Kidney (tissue), 22 donors: ENCODE measurements at places on chromosomes 13 and 19.

- no peak for DNase-seq
These were observed 230.6 kb downstream of the MTUS2 start for GRCh38 chr13:29050719-29051118.

DNA sequence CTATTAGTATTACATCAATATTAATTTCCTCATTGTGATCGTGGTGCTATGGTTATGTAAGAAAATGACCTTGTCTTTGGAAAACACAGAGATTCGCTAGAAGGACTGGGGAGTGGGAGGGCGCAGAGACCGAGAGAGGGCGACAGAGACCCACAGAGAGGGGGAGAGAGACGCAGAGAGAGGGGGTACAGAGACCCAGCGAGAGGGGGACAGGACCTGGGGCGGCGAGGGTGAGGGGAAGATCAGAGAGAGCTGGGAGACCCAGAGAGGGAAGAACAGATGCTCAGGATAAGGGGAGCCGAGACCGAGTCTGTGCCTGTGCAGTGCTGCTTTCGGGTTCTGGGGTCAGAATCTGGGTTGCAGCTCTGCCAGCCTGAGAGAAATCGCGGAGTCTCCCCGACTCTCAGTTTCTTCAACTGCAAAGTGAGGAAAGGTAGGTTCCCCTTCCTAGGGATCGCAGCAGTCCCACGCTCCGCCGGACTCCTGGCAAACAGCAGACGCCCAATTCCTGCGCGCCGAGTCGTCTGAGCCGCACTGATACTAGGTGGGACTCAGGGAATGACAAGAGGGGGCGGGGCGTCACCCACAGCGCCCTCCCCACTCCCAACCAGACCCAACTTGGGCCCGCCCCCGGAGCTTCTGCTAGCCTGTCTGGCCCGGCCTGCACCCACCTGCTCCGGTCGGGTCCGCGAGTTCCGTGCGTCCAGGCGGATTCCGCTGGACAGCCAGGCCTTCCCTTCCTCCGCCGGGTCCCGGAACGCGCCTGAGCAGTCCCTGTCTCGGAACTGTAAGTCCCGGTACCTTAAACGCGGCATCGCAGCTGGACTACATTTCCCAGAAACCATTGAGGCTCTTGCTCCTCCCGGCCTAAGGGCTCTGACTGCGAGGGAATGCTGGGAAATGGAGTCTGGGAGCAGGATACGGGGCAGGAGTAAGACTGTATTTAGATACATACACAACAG, 15.3 kb downstream of the IZUMO2 start:
- DNase-seq = peak; percentile 94

DNA sequence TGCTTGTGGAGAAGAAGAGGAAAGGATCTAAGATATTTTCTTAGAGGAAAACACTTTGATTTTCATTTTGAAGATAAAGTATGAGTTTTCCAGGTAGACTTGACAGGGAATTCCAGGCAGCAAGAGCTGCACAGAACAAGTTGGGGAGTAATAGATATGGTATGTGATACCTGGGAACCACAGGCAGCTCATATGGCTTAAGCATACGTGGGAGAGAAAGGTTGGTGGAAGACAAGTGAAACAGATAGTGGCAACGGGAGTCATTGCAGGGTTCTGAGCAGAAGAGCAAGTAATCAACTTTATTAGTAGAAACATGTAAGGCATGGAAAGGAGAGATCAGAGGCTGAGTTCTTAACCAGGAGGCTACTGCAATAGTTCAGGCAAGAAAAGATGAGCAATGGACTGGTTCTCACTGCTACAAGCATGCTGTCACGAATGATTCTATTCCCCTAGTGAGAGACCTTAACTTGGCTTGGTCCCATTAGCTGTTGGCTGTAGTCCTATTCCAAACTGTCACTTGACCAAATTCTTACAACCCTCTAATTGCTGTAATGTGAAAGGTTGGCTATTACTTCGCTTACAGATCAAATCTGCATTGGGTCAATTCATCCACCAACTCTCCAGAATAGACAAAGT, 217.9 kb downstream of the VWA8 start:
- DNase-seq = peak; percentile 35

GRCh38 chr13:101190976-101191375, 225.3 kb downstream of the NALCN start:
- DNase-seq = no peak

DNA sequence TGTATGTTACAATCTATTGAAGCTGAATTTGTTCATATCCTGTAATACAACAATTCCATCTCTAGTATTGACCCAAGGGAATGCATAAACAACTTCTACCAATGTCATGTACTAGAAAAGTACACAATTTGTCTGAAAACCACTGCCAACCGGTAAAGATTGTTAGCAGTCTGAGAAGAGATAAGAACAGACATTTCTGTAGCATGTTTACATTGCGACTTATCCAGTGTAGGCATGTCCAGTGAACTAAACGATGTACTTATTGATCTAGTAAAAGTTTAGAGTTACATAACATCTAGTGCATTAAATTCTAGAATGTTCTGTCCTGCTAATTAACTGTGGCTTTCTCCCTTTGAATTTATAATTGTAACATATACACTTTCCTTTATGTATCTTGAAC, 425.9 kb downstream of the SLITRK6 start:
- DNase-seq = no peak

DNA sequence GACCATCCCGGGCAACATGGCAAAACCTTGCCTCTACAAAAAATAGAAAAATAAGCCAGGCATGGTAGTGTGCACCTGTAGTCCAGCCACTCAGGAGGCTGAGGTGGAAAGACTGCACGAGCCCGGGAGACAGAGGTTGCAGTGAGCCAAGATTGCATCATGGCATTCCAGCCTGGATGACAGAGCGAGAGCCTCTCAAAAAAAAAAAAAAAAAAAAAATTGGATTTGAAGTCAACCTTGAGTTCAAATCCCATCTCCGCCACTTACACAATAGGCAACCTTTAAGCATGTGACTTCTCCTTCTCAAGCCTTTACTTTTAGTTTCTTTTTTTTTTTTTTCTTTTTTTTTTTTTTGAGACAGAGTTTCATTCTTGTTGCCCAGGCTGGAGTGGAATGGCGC, 12.0 kb downstream of the KASH5 start:
- no peak for DNase-seq

- DNase-seq = no peak
These were observed 570.3 kb downstream of the PCDH9 start for GRCh38 chr13:66659701-66660467.

- DNase-seq = no peak
These were observed 4.8 kb downstream of the COLGALT1 start for GRCh38 chr19:17560205-17560595.

- DNase-seq = no peak
These were observed 41.5 kb downstream of the MLLT1 start for GRCh38 chr19:6238256-6238642.

DNA sequence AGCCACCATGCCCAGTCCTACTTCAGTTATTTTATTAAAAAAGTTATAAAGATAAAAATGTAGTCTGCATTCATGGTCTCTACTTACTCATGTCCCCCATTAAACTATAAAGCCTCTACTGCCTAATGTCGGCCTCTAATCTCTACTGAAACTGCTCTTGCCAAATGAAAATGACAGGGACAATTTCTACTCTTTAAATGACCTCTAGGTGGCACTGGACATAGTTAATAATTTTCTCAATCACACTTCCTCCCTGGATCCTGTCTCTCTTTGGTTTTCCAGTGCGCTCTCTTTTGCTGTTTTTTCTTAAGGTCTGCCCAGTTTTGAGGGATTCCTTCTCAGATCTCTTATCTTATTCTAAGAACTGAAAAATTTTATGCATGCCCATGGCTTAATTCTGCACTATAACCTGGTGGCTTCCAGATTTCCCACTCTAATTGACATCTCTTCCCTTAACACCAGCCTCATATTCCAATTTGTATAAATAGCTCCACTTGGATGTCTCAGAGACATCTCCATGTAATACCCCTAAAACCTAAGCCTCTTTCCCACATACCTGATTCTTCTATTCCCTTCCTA, 54.3 kb downstream of the MTMR6 start:
- DNase-seq = no peak

DNA sequence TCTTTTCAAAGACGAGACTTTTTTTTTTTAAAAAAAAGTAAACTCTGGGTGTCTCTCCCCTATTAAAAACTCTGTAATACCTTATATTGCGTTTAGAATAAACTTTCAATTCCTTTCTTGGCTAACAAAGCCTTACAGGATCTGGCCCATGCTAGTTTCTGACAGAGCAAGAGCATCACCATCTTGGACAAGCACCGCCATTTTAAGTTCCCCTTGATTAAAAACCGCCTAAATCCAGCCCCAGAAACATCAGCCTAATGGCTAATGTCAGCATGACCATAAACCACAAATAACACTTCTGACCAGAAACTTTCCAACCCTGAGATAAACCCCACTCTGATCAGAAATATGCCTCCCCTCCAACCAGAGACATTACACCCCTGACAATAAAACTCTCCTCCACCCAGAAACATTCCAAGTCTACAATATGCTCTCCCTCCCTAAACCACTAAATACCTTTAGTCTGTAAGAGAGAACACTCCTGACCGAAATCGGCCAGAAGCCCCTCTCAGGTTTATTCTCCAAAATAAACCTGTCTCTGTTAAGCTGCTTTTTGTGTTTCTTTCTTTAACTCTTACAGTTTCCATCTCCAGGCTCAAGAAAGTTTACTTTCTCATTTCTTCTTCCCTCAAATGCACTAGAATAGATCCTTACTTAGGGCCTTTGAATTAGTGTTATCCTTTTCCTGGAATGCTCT, 1.6 kb upstream of the AKAP11 start:
- DNase-seq = no peak

DNA sequence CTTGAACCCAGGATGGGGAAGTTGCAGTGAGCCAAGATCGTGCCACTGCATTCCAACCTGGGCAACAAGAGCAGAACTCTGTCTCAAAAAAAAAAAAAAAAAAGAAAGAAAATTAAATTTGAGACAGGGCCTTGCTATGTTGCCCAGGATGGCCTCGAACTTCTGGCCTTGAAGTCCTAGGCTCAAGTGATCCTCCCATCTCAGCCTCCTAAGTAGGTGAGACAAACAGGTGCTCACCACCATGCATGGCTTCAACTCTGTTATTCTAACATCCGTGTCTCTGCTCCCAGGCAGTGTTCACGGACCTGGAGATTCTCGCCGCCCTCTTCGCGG, 40.3 kb downstream of the PDE4A start:
- DNase-seq = no peak

DNA sequence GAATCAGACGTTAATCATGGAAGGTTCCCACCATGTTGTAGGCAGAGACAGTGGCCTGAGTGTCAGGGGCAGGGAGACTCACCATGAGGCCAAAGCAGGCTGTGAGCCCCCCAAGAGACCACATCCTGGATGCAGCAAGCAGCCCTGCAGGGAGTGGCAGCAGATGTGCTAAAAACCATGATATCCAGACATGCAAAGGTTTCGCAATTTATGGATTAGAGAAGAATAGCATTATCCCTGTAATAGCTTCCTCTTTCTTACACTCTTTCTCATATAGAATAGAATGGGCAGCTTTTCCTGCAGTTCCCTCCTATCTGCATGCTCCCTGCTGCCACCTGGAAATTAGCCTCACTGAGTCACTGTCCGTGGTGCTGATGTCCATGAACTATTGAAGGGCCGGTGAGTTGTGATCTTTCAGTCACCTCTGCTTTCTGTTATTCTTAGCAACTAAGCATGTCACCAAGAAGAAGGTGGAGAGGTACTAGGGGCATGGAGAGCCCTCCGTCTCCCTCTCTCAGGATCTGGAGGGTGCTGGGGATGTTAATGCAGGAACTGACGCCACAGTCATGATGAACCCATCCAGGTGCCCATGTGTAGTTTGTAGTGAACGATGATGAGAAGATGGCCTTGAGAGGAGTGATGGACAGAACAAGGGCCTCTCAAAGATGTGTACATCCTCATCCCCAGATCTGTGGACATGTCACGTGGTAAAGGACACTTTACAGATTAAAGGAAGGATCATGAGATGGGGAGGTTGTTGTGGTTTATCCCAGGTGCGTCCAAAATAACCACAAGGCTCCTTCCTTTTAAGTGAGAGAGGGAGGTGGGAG, 9.9 kb downstream of the CEACAM4 start:
- no peak for DNase-seq

DNA sequence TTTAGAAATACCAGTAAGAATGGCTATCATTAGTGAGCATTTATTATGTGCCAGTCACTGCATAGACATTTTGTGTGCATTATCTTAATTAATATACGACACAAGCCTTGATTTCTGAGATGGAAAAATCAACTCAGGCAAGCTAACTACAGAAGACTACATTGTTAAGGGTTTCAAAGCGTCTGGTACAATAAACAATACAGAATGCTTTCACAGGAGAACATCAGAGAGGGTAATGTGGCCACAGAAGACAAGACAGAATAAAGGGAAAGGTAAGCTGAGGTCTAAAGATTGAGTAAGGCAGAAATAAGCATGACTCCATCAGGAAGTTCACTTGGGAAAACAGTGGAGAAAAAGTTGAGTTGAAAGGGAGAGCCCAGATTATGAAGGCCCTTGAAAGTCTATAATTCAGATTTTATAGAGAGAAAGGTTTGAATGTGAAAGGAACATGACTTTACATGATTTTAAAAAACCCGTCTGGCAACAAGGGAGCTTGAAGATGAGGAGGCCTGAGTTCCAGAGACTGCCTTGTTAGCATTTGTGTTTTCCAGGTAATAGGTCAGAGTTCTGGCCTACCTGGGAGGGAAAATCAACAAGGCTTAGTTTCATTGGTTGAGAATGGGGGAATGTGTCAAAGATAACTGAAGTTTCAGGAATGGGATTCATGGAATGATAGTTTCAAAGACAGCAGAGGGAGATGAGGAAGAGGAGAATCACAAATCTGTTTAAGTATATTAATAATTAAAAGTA, 1.8 kb upstream of the MBNL2 start:
- DNase-seq = no peak

DNA sequence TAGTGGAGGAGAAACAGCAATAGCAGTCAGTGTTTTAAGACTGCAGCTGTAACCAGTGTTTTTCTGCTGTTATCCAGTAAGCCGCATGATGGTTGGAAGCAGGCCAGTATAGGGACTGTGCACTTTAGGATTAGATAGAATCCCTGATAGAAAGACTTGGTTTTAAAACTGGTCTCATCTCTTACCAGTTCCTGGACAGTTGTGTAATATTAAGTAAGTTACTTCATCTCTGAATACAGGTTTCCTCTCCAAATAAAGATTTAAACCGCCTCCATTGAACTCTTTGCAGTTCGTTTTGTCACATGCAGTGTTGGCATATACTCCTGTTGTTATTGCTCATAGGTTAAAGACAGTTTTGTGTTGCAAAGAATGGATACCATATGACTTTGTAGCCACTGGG, 25.6 kb downstream of the URI1 start:
- DNase-seq = no peak

DNA sequence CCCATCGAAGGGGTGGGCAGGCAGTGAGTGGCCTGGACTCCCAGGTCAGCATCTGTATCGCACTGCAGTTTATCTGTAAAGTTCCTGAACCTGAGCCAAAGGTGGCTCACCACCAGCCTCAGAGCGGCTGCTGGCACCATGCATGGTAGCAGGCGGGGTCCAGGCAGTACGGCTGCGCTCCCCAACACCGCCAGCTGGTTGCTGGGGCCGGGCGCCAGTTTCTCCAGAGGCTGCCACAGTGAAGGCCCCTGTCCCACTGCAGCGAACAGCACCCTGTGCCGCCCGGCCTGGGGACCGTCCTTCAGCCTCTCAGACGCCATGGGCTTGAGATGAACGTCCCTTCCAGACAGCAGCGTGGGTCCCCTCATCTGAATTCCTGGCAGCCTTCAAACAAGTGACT, 109.8 kb downstream of the KDM4B start:
- no peak for DNase-seq
